GM13977 (cell line): ENCODE measurements at places on chromosomes 13 and 19.
A peak's percentile ranks its signal among the peaks of the same experiment; 100 is the strongest.

GRCh38 chr19:15583346-15583745 is 31.7 kb upstream of the CYP4F8 start:
- DNase-seq: no peak

DNA sequence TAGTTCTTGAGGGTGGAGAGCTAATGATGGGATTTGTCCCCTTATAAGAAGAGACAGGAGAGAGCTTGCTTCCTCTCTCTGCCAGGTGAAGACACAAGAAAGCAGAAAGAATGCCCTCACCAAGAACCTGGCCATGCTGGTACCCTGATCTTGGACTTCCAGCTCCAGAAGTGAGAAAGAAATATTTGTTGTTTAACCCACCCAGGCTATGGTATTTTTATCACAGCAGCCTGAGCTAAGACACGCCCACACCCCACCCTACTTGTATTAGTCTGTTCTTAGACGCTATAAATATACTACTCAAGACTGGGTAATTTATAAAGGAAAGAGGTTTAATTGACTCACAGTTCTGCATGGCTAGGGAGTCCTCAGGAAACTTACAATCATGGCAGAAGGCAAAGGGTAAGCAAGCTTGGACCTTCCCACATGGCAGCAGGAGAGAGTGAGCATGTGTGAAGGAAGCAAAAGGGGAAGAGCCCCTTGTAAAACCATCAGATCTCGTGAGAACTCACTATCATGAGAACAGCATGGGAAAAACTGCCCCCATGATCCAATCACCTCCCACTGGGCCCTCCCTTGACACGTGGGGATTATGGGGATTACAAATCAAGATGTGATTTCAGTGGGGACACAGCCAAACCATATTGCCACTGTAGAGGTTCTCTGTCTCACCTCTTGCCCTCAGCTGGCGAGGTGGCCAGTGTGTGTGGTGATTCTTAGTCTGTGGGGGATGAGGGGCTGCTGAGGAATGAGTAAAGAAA is 57.4 kb upstream of the RCBTB2 start:
- DNase-seq: no peak

DNA sequence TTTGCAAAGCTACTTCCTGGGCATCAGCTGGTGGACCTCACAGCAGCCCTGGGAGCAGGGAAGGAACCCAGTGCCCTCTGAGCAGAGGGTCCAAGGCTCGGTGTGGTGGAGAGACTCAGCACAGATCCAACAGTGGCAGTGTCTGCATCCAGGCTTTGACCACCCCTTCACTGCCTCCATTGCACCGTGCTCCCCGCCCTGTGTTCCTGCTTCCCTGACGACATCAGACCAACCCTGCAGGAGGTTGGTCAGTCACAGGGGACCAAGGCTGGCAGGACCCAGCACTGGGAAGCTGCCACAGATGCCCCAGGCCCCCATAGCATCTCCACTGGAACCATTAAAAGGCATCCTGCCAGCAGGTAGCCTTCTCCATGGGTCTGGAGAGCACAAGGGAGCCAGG is 7.8 kb upstream of the VSTM2B start:
- DNase-seq: no peak

DNA sequence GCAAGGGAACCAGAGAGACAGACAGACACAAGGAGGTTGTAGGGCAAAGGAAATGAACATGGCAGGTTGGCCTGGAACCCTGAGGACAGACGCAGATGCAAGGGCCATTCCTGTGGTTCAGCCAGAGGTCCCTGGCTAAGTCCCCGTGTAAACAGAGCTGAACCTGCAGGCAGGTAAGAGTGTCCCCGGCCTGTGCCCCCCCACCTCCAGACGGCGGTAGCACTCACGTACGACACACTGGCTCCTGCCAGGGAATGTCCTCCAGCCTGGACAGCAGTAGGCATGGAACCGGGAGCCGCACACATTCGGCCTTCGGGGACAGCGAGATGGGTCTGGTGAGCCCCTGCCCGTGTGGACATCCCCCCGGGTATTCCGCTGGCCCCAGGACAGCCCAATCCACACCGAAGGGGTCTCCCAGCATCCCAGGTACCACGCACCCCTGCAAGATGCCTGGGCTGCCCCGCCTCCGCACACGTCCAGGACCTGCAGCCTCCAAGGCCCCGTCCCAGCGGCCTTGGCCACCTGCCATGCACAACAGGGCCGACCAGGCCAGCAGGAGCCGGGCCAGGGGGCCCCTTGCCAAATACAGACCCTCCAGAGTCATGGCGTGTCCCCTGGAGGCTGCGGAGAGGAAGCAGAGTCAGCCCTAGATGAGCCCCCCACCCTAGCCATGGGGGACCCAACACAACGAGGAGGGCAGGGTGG is 2.4 kb downstream of the FBN3 start:
- no peak for DNase-seq

- no peak for DNase-seq
These were observed 15.7 kb downstream of the CIC start for GRCh38 chr19:42284591-42285341.

DNA sequence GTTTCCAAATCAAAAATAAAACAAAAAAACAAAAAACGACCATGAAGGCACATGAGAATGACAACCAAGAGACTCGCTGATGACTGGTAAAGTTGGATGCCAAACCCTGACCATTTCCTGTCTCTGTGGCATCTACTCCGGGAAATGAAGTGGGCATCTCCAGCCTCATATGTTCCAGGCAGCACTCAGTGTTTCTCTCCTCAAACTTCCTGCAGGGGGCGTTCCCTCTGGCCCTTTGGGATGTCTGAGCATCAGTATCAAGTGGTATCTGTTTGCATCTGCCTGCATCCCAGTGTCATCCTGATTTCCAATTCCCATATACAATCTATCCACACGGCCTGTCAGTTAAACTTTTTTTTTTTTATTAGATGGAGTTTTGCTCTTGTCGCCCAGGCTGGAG is 9.8 kb upstream of the SIGLEC12 start:
- DNase-seq: no peak

GRCh38 chr19:42313096-42313839 is at the start of gene TMEM145:
TSS of gene TMEM145 (plus strand) at chr19:42313309. CDS start at chr19:42313377, 68 bp downstream.
- DNase-seq: peak; percentile 78

DNA sequence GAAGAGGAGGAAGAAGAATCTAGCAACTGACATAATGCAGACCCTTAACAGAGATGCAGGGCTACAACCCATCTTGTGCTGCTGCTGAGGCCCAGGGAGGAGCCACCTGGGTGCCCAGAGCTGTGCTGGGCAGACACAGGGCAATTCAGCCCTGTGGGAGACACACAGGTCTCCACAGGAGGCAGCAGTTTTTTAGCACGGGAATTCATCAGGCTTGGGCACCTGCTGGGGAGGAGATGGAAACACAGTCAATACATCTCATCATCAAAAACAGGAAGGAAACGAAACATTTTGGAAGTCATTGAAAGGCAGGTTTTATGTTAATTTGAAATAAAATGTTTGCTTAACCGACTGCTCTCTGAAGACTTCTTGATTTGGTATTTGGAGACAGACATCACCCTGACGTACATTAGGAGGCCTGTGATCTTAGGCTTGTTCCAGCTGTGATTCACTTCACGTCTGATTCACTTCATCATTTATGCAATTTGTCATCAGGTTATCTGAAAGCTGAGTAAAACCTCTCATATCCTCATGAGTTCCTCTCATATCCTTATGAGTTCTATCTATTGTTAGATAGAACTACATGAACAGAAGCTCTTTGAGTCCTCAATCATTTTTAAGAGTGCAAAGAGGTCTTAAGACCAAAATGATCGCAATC is 77.4 kb downstream of the CYSLTR2 start:
- no peak for DNase-seq

DNA sequence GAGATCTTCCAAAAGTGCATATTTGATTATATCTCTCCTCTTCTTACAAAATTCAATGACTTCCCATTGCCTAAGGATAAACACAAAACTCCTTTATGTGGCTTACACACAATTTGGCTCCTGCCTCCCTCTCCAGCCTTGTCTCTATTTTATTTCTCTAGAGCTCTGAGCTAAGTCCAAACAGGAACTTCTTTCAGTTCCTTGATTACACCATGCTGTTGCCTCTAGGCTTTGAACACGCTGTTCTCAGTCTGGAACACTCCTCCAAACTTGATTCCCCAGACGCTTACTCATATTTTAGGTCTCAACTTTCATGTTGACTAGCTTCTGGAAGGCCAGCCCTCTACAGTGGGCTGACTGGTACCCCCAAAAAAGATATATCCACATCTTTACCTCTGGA is 258.5 kb downstream of the COG6 start:
- no peak for DNase-seq

- DNase-seq: no peak
These were observed 1.1 kb downstream of the TMEM86B start for GRCh38 chr19:55227241-55228014.
